NCI-H146 (cell line): ENCODE measurements at places on chromosomes 1 and 21.

GRCh38 chr1:234069760-234070159 is 165.3 kb downstream of the SLC35F3 start:
- no peak for DNase-seq

- DNase-seq: no peak
Observed at GRCh38 chr1:156664046-156664766, 13.0 kb downstream of the NES start.

DNA sequence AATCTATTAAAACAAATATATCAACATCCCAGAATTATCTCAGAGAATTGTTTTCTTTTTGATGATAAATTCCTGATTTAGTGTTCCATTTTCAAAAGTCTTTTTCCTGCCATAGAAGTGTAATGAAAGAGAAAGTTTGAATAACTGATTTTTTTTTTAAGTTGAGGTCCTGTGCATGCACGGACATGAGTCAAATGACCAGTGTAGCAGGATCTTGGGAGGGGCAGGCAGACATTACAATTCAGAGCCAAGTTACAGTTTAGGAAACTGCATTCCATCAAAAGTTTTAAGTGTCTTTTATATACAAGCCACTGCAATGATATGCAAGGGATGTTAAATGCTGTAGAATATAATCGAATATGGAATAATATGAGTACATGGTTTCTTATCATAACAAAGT is 227.5 kb downstream of the HMCN1 start:
- DNase-seq: no peak

- DNase-seq: peak; percentile 28
Observed at GRCh38 chr1:157137046-157137407, 1.2 kb downstream of the ETV3 start.

- no peak for DNase-seq
Observed at GRCh38 chr1:207009182-207009850, 23.2 kb downstream of the C1orf116 start.

DNA sequence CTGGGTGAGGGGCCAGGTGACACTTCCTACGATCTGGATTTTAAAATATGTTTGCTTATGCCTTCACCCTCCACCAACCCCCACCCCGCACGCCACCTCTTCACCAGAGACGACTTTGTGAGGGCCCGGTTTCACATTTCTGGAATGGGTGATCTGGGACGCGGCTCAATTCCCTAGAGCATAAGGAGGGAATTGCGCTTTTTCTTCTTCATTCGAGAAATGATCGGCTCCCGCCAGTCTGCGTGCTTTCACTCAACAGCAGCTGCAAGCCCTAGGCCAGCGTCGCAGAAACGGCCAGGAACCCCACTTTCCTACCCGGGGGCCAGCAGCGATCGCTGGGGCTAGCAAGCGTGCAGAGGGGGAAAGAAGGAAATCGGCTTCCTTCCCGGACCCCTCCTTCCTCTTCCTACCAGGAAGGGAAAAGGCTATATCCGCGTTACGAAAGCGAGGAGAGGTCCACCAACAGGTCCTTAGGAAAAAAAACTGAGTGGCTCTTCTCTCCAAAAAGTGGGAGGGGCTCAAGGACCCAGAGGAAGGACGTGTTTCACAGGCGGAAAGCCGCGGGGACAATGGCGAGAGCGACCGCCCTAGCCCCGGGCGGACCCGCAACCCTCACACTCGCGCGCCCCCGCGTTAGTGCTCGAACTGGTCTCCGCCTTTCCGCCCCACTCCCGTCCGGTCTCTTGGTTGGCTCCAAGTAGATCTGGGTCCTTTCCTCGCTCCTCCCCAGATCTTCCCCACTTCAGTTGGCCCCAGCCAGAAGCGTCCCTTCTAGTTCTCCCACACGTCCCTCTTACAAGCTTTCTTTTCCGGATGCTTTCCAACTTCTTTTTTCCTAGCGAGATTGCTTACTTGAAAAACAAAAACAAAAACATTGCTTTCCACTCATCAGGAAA is 1.1 kb upstream of the ADAMTS1 start:
- no peak for DNase-seq

- DNase-seq: no peak
Observed at GRCh38 chr1:3065396-3065795, 3.6 kb upstream of the PRDM16 start.

GRCh38 chr1:69497441-69498221 is 70.1 kb upstream of the LRRC7 start:
- DNase-seq: no peak

DNA sequence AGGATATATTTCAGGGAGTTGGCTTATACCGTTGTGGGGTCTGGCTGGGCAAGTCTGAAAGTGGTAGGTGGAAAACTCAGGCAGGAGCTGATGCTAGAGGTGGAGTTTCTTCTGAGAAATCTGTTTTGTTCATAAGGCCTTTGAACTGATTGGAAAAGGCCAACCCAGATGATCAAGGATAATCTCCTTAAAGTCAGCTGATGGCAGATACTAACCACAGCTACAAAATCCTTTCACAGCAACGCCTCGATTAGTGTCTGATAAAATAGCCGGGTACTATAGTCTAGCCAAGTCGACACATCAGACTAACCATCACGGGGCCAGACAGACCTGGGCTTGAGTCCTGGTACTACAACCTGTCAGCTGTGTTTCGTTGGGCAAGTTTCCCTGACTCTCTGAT is 21.4 kb downstream of the OPRD1 start:
- no peak for DNase-seq

DNA sequence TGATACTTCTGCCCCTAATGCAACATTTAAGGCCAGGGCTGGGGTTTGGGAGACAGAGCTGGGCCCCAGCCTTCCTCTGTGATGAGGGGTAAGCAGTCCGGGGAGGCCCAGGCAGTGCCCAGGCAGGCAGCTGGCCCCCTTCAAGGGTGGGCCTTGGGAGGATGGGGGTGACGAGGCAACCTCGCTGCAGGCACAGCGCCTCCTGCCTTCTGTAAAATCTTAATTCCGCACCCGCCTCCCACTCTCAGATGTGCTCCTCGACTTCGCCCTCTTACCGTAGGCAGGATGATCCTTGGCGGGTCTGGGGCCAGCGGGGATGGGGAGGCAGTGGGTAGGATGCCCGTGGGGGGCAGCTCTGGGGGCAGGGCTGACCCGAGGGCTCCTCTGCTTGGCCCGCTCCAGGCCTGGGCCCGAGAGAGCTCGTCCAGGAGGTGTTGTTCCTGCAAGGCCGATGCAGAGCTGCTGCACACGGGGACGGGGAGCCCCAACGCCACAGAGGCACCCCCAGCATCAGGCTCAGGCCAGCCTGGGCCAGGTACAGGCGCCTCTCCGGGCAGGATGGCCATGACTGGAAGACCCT is 9.1 kb downstream of the C21orf58 start:
- no peak for DNase-seq

GRCh38 chr21:32044205-32045180 is 171.7 kb downstream of the HUNK start:
- no peak for DNase-seq

GRCh38 chr1:181737056-181737455 is 253.7 kb downstream of the CACNA1E start:
- DNase-seq: no peak
